ENCODE measurements at places on chromosomes 13 and 19.

DNA sequence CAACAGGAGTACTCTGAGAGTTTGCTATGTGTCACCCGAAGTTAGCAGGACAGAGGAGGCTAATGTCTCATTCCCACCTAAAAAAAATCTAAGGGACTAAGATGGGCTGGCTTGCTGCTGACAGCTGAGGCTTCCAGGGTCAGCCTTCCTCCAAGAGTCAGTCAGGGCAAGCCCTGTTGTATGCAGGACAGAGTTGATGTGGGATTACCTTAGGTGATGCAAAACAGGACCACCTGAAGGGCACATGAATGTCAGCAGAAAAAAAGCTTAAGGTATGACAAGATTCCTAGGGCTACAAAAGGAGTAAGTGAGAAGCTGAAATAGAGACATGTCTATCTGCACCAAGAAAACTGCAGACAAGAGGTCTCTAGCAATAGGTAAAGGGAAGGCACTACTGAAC, 151.5 kb downstream of the NHLRC3 start:
- no peak for DNase-seq

- DNase-seq, result no peak
Measured at GRCh38 chr19:8441725-8442544, 2.8 kb upstream of the HNRNPM start.

GRCh38 chr13:100941377-100942368, 267.1 kb upstream of the TMTC4 start:
- no peak for DNase-seq

DNA sequence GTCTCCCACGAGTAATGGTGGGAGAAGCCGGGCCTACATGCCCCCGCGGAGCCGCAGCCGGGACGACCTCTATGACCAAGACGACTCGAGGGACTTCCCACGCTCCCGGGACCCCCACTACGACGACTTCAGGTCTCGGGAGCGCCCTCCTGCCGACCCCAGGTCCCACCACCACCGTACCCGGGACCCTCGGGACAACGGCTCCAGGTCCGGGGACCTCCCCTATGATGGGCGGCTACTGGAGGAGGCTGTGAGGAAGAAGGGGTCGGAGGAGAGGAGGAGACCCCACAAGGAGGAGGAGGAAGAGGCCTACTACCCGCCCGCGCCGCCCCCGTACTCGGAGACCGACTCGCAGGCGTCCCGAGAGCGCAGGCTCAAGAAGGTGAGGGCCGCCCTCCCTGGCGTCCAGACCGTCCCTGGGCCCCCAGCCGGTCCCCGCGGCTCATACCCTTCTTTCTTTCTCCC, 1.4 kb upstream of the USF2 start:
- peak; percentile 82 for DNase-seq

GRCh38 chr19:41222240-41222639, 3.2 kb downstream of the AXL start:
- DNase-seq, result no peak

- DNase-seq, result no peak
Measured at GRCh38 chr19:15412832-15413231, 6.0 kb downstream of the AKAP8L start.

- DNase-seq, result no peak
Measured at GRCh38 chr13:79786176-79786575, 305.2 kb downstream of the NDFIP2 start.

DNA sequence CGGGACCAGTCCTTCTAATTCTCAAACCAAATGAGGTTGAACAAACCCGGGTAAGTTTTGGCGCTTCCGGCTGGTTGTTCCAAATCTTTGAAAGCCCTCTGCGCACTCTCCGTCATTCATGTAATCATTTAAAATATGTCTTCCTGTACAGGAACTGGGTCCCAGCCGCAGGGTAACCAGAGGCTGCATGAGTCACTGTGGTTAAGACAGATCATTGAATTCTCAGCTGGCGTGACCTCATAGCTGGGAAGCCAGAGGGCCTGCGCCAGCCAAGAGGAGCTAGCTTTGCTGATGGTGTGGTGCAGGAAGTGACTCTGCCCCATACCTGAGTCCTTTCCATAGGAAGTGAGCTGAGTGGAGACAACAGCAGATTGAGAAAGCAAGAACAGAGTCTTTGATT, 135.2 kb downstream of the TSHZ3 start:
- peak; percentile 65 for DNase-seq

GRCh38 chr13:77328819-77329132, 1.9 kb upstream of the MYCBP2 start:
- no peak for DNase-seq
